ENCODE measurements at places on chromosomes 12 and 14.

DNA sequence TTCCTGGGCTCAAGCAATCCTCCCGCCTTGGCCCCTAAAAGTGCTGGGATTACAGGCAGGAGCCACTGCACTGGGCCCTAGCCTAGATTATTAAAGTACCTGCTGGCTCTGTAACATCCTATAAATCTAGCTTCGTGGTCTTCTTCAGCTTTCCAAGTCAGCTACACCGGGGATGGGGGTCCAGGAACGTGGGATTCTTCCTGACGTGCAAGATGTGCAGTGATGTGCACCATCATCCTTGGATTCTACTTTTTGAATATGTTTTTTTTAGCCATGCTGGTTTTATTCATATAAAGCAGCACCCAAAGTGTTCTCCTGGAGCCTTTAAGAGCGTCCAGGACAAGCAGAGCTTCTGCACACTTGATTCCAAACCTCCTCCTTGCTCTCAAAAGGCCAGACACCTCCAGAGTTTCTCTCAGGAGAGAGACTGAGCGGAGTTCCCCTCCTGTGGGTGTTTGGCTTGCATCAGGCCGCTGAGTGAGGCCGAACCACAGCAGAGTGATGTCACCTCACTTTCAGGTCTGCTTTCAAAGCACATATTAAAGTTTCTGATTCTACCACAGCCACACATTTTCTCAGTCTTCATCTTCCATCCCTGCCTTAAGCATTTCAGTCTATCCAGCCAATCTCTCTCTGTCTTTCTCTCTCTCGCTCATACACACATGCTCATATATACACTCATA is 33.4 kb downstream of the VCPKMT start:
- peak; percentile 17 for DNase-seq

GRCh38 chr14:78152201-78153063 is 17.7 kb upstream of the NRXN3 start:
- DNase-seq, result no peak

- DNase-seq, result no peak
Measured at GRCh38 chr12:111730420-111730819, 36.3 kb upstream of the ALDH2 start.

- peak; percentile 87 for DNase-seq
Measured at GRCh38 chr12:109951751-109952150, 44.4 kb downstream of the GIT2 start.

DNA sequence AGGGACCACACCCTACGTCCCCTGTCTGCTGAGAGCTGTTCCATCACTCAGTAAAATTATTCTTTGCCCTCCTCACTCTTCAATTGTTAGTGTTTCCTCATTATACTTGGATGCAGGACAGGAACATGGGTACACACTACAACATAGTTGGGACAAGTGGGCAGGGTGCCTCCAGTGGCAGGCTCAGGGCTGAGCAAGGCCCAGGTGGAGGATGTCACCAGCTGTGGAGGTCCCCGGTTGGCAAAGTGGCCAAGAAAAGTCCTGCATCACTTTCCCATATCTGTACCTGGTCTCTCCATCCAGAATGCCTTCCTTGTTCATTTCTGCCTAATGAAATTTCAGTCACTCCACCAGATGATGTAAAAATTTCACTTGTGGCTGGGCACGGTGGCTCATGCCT is 72.7 kb upstream of the PPP4R3A start:
- DNase-seq, result no peak

GRCh38 chr12:51421266-51421884 is 3.3 kb upstream of the SLC4A8 start:
- DNase-seq, result peak; percentile 80

DNA sequence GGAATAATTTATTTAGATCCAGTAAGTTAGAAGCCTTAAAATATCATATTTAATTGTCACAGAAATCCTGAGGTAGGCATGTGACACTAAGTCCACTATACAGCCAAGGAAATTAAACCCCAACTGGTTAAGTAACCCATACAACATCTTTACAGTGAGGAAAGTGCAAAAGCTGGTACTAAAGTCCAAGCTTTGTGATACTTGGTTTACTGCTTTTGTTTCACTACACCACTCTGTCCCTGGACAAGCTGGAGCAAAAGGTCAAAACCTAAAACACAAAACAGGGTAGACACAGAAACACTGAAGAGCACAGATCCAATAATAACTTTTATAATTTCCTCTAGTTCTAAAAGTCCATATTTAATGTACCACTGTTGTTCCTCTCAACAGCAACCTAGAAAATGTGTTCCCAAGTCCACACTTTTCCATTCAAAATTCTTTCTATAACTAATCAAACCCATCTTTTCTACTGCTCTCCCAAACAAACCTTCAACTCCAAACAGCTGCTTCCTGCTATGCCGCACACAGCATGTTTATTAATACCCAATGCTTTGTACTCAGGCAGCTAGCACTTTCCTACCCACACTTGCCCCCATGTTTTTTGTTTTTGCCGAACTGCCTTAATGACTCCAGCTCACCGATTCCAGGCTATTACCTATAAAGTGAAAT is 90.9 kb downstream of the MED13L start:
- no peak for DNase-seq

DNA sequence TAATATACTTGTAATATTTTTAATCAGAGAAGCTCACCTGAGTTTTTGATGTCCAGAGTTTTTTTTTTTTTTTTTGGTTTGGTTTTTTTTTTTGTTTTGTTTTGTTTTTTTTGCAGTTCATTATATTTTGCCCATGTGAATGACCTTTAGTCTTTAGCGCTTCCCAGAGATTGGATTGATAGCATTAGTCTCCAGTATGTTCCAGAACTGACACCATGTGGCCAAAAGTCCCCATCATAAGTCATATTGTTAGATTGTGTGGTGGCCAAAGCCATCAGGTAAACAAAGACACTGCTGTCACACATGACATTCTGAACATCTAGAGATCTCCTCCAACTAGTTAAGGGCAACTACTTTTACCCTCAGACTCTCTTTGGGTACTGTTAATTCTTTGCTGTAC is 272.8 kb upstream of the GARIN2 start:
- DNase-seq, result no peak

DNA sequence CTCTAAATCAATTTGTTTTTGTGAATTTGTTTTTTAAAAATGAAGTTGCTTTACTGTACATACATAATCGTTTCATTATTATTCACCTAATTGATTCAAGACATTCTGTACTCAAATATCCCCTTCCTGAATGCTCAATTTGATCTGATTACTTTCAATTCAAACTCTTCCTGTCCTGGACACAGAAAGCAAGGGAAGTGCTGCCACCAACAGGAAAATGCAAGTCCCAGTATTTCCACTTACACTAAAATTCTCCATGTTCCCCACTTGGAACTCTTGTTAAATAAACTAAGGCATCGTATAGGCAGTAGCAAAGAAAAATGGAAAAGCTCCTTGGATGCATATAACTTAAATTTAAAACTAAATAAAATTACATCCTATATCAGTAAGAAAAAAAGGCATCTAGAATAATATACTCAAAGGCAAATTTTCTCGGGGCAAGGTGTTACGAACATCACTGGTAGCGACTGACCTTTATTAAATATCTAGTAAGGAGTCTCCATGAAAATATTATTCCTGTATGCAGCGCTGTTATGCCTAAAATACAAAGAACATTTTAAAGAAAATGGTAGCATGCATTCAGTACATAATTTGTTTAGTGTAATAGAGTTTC is 72.0 kb upstream of the DBX2 start:
- DNase-seq, result peak; percentile 34

DNA sequence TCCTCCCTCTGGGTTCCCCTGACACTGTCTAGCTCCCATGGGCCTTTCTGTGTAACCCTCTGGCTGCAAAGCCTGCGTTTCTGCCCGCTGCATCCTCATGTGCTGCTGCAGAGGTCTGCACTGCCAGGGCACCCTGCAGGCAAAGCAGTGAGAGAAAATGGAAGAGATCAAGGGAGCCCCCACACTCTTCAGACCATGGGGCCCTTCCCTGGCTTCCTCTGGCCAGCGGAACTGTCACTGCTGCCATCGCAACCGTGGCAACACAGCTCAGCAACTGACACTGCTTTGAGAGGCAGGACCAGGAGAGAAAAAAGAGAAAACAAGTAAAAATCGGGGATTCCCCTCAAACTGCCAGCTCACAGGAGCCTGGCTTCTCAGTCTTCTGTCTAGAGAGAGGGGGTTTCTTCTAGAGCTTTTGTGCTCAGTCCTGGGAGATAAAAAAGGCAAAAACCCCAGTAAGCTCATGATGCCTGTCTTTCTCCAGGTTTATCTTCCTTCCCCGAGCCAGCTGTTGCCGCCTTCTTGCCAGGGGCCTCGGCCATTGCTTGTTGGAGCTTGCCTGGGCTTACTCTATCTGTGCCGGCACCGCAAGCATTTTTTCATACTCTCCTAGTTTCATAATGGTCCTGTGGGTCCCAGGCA is 38.9 kb downstream of the C14orf132 start:
- no peak for DNase-seq

DNA sequence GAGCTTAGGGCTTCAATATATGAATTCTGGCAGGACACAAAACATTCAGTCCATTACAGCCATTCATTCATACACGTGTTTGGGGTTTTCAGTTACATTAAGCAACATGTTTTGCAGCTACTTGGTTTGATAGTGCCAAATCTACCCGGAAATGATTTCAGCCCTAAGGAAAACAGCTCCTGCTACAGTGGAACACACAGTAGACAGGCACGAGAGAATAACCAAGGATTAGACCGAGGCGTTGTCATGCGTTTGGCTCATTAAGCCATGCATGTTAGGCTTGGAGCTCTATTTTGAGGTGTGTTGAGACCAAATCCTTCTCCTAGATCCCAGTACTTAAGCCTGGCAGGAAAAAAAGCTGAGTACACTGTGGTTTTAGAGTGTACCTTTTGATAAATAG is 177.4 kb downstream of the PRKCH start:
- DNase-seq, result peak; percentile 25

DNA sequence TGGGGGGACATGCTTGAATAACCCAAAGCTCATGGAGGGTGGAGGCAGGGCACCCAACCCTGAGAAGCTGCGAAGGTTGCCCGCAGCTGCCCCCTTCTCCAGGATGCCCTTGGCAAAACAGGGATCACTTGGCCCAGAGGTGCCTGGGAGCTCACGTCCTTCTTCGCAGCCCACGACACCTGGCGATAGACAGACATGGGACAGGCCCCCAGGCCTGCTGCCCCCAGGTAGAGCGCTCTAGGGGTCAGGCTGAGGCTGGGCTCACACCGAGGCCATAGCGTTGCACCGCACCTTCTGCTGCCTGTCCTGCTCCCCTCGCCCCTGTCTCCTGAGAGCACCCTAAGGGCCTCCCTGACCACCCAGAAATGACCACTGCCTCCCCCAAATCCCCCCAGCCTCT is 20.2 kb upstream of the PLA2G1B start:
- DNase-seq, result no peak

DNA sequence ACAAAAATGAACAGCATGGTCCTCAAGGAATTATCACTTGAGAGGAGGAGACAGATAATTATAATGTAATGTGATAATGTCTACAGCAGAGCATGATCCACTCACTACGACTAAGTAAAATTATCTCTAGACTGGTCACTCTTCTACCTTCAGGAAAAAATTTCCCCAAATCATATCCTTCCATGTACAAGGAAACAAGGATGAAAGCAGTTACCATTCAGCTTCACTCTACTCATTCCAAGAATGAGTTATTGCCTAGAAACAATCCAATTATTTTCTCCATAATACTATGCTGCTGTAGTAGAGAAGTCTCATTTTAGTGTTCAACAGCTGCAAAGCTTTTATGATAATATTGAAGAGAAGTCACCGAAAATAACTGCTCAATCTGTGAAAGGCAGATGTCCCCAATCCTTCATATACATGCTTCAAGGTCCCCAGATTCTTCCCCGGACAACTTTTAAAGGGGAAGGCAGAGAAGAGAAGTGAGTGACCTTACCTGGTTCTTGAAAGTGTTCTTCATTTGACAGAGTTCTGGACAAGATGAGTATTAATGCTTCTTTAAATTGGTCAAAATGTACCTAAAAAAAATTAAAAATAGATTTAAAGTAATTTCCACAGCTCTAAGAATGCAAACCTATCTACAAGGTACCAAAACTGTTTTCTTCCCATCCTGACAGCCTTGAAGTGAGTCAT is 24.6 kb downstream of the NIN start:
- DNase-seq, result no peak

- peak; percentile 91 for DNase-seq
Measured at GRCh38 chr14:75452900-75453816, 25.3 kb downstream of the JDP2 start.

DNA sequence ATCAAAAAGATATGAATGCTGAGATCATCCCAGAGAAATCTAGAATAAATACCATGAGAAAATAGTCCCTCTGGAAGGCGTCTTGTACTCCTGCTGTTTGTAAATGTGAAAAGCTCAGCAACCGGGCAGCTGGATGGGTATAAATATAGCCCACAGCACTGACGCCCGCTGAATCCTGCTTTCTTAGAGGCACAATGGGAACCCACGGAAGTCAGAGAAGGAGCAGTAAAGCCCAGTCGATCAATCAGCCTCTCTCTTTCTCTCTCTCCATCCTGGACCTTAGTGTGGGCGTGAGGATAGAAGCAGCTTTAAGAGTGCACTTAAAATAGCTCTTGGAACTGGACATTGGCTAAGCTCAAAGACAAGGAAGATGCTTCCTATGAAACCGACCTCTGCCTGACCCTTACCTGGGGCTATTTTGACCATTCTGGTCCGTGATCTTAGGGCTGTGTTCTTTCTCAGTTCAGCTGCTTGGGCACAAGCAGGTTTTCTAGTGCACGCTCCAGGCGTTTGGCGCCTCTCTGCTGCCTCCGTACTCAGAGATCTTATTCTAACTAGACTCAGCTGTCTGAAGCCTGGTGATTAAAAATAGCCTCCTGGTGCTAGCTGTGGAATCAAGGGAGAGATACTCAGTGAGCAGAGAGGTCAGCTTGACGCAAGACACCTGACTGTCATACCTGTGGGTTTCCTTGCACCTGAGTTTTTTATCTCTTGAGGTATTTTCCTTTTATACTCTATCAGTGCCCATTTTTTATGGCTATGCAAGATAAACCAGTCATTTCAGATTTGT is 144.6 kb downstream of the ETV6 start:
- no peak for DNase-seq

- no peak for DNase-seq
Measured at GRCh38 chr12:20040831-20041230, 327.5 kb upstream of the PDE3A start.

DNA sequence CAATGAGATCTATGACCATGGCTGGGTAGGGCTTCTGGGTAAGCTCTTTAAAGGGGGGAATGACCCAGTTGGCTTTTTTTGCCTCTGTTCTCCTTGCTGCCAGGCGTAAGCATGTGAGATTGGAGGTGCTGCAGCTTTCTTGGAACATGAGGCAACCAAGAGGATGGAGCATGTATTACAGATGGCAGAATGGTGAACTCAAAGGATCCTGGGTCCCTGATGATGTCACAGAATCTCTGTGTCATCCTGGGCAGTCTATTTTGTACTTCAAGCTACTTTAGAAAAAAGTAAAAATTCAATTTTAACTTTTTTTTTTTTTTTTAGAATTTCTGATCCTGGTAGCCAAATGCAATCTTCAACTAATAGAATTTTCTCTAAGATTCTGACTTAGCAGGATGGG is 8.0 kb downstream of the KRT82 start:
- peak; percentile 26 for DNase-seq

GRCh38 chr12:51382173-51382572 is 9.0 kb downstream of the GALNT6 start:
- DNase-seq, result no peak
